ENCODE measurements at places on chromosomes 5 and 9.

DNA sequence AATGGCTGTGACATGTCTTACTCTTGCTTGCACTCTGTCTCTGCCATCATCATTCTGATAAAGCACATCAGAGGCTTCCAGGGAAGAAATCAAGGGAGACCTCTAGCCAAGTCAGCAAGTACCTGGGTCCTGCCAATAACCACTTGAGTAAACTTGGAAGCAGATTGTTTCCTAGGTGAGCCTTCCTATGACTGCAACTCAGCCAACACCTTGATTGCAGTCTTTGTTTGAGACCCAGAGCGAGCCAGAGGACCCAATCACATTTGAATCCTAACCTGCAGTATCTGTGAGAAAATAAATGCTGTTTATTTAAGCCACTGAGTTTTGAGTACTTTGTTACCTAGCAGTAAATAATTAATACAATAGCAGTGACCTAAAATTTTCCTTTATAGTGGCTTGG lies 356.8 kb upstream of the CHD1 start:
- DNase-seq, result no peak

GRCh38 chr5:10652151-10652550 lies 88.3 kb downstream of the ANKRD33B start:
- no peak for DNase-seq

DNA sequence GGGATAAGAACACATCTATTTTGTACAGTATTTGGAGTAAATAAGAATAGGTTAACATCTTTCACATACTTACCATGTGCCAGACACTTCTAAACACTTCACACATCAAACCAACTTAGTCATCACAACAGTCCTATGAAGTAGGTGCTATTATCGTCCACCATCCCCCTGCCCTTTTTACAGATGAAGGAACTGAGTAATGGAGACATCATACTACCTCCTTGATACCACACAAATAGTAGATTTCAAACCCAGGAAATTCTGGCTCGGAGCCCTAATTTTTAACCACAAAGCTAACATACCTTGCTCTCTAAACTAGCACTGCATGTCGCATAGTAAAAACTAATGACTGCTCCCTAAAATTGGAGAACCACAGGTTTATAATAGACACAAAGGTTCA lies 4.2 kb upstream of the ZNF366 start:
- no peak for DNase-seq

DNA sequence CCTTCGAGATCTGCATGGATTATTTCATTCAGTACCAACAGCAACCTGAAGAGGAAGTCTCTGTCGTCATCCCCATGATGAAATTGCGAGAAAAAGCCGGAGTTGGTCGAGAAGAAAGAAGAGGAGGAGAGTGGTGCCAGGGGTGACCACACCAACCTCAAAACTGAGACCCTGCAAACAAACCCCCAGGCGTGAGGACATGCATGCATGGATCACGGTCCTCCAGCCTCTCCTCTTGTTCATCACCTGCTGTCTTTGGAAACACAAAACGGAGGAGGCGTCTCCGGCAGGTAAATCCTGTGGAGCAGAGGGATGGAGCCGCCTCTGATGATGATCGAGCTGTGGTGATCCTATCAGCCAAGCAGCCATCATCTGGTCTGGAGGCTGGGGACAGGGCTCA lies 114.4 kb upstream of the IRX2 start:
- no peak for DNase-seq

DNA sequence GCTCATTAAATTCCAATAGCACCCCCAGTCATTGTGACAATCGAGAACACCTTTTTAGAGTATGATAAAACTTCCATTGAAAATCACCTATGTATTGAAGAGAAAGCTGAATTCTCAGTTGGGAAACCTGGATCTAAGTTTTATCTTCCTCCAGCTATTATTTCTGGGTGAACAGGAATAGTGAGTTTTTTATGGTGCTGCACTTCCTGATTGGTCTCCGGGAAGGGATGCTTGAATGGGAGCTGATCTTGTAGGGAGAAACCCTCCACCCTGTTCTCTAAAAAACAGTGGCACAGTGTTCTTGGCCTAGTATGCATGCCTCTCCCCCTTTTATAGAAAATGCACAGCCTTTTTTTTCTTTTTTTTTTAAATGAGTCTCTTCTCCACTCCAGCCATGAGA lies 112.2 kb downstream of the ACTBL2 start:
- DNase-seq, result no peak

- no peak for DNase-seq
Measured at GRCh38 chr9:6978591-6978990, 220.8 kb downstream of the KDM4C start.

- no peak for DNase-seq
Measured at GRCh38 chr9:125747053-125747764, at the start of gene PBX3. Gene PBX3, plus strand, starts transcription at chr9:125747373.

DNA sequence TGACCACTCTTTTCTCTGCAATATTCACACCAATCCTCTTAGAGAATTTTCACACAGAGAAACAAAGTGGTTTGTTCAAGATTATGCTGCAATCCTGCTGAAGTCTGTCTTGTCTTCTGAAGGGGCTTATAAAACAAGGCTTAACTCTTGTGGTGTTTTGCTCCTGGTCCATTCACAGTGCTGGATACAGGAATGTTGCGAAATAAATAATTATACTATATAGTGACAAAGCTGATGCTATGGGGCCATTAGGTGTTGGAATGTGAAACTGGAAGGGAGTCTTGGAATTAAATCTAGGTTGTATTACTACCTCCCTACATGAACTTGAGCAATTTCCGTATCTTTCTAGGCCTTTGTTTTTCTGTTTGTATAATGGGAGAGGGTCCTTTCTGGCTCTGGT lies 170.2 kb downstream of the TRIM32 start:
- DNase-seq, result no peak

GRCh38 chr5:116225281-116225922 lies 140.6 kb downstream of the COMMD10 start:
- DNase-seq, result no peak

GRCh38 chr5:176167800-176168199 lies 70.4 kb upstream of the SIMC1 start:
- no peak for DNase-seq

GRCh38 chr5:125525356-125525755 lies 778.9 kb upstream of the ZNF608 start:
- no peak for DNase-seq

GRCh38 chr5:87099291-87099839 lies 168.3 kb upstream of the RASA1 start:
- no peak for DNase-seq

GRCh38 chr5:64884541-64884940 lies 115.8 kb downstream of the CWC27 start:
- DNase-seq, result no peak

GRCh38 chr5:124074500-124074899 lies 562.5 kb downstream of the CSNK1G3 start:
- no peak for DNase-seq

GRCh38 chr9:120873512-120873911 lies 3.5 kb downstream of the PHF19 start:
- DNase-seq, result no peak

- no peak for DNase-seq
Measured at GRCh38 chr5:179393078-179393477, 47.8 kb upstream of the ADAMTS2 start.

DNA sequence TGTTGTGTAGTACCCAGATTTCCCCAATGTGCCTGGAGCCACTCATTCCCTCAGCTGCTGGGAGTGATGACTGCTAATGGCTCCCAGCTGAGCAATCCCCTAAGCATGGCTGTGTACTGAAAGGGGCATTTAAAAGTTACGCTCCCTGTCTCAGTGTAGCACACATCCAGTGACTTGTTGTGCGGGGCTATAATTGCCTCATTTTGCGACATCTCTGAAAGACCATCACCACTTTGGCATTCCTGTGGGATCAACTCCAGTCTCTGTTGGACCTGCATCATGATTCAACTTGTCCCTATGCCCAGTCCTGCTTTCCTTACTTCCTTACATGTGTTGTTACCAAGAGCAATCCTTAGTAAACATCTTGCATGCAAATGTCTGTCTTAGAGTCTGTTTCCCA lies 201.2 kb upstream of the MPDZ start:
- DNase-seq, result no peak

DNA sequence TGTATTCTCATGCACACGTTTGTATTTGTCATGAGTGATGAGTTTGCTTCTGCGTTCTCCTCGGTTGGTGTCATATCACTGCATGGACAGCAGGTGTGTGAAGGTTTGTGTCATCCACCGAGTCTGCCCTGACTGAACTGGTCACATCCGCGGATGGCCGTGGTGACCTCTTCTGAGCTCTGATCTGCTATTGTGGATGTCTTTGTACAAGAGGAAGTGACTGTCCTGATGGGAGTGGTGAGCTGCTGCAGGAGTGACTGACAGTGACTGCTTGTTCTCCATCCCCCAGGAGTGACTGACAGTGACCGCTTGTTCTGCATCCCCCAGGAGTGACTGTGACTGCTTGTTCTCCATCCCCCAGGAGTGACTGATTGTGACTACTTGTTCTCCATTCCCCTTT lies 69.9 kb downstream of the EHMT1 start:
- no peak for DNase-seq

DNA sequence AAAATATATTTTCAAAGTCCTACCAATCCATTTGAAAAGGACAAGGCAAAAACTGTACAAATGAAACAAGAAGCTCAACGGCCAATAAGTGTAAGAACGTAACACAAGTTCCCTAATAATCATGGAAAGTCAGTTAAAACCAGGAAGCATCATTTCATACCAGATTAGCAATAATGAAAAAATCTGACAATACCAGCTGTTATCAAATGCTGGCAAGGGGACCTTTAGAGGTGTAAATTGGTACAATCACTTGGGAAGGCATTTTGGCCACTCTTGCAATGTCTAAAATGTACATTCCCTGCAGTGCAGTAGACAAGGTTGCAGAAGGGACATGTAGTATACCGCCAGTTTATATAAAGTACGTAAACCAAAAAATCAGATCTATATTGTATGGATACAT lies 10.1 kb upstream of the SEMA5A start:
- no peak for DNase-seq

DNA sequence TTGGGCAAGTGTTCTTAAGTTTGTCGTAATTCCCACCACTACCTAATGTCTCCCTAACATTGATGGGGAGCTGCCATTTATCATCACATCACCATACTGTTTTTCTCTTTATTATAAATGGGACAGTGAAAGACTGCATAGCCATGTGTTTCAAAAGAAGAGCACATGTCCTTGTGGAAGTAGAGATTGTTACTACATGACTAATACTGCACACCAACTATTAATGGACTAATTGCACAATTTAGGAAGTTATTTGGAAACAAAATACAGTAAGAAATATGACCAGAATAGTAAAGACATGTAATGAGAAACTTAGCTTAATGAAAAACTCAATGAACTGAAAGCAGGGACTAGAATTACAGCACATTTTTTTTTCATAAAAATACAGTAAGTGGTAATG lies 12.0 kb upstream of the ELOVL7 start:
- DNase-seq, result no peak

GRCh38 chr5:121707178-121707577 lies 144.5 kb upstream of the FTMT start:
- DNase-seq, result no peak

DNA sequence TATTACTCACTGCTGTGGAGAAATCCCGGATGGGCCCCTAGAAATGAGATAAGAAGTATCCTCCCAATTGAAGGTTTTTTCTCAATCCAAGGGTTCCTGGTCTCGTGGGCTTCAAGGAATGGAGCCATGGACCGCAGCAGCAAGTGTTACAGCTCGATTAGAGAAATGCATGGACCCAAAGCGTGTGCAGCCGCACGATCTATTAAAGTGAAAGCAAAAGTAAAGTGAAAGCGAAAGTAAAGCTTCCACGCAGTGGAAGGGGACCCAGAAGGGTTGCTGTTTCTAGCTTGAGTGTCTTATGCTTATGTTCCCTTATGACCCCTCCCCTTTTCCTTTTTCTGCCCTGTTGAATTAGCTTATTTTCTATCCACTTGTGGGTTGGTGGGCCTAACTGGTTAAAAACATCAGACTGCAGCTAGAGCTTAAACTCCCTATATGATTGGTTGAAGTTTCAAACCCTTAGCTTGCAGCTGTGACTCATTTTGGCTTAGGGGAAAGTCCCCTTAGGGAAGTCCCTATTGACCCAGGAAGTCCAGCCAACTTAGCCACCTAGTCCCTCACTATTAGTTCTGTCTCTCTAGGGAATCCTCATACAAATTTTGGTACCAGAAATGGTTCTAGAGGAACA lies 1111.8 kb downstream of the TAF11L14 start:
- DNase-seq, result no peak

- no peak for DNase-seq
Measured at GRCh38 chr9:93953496-93954433, 1.4 kb downstream of the BARX1 start.

GRCh38 chr9:95005278-95006143 lies 279.0 kb downstream of the AOPEP start:
- DNase-seq, result no peak

DNA sequence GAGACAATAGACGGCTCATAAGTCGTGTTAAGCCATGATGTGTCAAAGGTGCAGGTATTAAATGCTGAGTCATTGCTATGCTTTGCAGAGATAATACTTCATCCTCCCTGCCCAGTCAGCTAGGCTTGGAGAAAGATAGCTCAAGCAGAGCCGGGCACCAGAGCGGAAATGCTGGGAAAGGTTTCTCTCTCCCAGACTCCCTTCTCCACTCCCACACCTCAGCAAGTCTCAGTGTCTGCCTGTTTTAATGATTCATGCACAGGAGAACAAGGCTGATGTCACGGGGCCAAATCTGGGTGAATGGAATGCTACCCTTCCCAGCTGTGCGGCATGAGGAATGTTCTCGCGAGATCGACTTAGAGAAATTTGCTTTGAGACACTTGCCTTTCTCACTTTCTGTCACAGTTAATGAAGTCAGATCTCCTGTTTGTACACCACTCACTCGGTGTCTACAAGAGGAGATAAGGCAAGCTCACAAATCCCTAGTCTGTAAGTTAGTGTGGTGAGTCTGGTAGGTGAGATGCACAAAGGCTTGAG lies 204.4 kb downstream of the EFNA5 start:
- DNase-seq, result no peak

DNA sequence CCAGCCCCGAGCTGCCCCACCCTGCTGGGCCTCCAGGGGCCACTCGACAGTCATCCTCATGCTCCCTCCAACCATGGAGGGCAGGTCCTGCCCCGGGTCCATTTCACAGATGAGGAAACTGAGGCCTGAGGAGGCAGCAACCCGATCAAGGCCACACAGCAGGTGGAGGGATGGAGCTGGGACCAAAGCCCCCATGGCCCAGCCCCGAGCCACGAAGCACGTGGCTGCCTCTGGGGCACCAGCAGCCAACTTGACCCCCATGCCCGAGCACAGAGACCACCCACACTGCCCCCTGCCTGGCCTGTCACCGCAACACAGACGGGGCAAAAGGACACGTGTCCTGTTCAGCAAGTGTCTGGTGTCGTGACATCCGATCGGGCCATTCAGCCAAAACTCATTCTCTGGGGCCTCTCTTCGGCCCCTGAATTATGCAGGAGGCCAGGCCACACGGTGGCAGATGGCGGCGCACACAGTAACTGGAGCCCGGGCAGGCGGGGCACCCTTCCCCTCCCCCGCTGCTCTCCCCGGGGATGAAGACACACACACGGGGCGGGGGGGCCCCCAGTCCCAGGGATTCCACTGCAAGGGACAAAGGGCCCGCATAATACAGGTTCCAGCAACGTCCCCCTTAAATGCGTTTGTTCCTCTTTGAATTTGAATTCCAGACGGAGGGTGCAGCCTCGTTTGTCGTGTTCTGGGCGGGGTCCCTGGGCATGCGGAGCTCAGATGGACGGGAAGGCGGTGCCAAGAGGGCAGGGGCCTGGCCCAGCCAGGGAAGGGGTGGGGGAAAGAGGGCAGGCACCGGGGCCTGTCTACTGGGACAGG lies 29.4 kb upstream of the TMEM250 start:
- no peak for DNase-seq
